Keratinocyte (primary cell): ENCODE measurements at places on chromosomes 11 and 22.
A peak's percentile ranks its signal among the peaks of the same experiment; 100 is the strongest.

DNA sequence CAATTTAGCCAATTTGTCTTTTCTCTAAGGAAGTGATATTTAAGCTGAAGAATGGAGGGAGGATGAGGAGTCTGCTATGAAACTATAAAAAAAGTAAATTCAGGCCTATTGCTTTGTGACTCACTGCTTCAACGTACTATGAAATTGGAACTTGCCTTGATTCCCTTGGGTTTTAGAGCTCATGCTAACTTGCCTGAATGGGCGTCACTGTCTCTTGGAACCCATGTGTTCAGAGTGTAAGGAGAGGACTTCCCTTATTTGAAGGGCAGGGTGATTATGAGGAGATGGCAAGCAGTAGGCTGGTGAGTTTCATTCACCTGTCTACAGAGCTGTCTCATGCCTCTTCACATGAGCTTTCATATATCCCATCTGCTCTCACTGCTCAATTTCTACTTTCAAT lies 28.7 kb upstream of the WT1 start:
- DNase-seq: no peak

- no peak for DNase-seq
Observed at GRCh38 chr11:34784318-34784841, 131.8 kb downstream of the APIP start.

GRCh38 chr11:129637473-129637872 lies 178.2 kb upstream of the TMEM45B start:
- DNase-seq: no peak

DNA sequence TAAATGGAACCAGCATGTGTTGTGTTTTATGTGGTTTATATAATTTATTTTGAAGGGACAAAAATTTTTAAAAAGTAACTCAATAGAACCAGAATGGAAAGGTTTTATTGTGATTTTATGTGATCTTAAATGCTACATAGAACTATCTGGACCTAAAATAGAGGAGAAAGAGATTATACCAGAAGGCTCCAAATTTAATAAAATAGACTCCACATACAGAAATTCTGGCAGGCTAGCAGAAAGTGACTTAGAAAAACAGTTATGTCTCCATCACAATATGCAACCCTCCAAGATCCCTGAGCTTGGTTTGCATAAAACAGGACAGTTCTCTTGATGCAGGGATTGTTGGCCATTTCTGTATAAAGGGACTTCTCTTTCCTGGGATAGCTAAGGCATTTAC lies 107.9 kb downstream of the BBOX1 start:
- DNase-seq: no peak

DNA sequence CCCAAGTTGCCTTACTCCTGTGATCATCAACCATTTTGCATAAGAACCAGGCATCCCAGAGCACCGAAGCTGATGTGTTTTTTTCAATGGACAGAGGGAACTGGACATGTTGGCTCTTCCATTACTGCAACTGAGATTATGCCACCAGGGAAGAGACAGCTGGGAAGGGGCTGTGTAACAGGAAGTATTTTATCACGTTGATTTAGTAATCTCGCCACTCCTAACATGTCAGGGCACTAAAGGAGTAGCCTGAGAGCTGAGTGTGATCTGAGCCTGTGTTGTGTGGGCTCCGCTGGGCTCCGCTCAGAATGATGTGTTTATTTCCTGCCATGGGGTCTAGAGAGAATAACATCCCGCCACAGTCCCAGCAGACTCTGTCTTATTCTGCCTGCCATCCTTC lies 165.4 kb downstream of the GRIK4 start:
- DNase-seq: no peak

GRCh38 chr11:113447621-113448315 lies 27.4 kb downstream of the DRD2 start:
- peak; percentile 65 for DNase-seq

- DNase-seq: peak; percentile 49
Observed at GRCh38 chr22:25153961-25154666, 45.5 kb upstream of the CRYBB3 start.

DNA sequence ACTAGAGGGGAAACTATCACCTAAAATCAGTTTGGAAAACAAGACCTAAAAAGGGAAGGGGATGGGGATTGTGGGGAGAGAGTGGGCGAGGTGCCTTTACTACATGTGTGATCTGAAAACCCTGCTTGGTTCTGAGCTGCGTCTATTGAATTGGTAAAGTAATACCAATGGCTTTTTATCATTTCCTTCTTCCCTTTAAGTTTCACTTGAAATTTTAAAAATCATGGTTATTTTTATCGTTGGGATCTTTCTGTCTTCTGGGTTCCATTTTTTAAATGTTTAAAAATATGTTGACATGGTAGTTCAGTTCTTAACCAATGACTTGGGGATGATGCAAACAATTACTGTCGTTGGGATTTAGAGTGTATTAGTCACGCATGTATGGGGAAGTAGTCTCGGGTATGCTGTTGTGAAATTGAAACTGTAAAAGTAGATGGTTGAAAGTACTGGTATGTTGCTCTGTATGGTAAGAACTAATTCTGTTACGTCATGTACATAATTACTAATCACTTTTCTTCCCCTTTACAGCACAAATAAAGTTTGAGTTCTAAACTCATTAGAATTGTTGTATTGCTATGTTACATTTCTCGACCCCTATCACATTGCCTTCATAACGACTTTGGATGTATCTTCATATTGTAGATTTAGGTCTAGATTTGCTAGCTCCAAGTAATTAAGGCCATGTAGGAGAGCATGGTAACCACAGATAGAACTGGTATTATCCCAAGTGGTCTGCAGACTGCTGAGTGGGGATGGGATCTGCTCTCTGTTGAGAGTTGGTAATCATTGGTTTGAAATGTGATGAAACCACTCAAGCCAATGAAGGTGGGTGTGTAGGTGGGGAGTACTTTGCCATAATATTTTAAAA lies 3.6 kb downstream of the NEAT1 start:
- DNase-seq: no peak

- no peak for DNase-seq
Observed at GRCh38 chr22:24413736-24414385, 13.5 kb upstream of the ADORA2A start.

- DNase-seq: peak; percentile 71
Observed at GRCh38 chr11:94675239-94675638, 92.9 kb upstream of the AMOTL1 start.

DNA sequence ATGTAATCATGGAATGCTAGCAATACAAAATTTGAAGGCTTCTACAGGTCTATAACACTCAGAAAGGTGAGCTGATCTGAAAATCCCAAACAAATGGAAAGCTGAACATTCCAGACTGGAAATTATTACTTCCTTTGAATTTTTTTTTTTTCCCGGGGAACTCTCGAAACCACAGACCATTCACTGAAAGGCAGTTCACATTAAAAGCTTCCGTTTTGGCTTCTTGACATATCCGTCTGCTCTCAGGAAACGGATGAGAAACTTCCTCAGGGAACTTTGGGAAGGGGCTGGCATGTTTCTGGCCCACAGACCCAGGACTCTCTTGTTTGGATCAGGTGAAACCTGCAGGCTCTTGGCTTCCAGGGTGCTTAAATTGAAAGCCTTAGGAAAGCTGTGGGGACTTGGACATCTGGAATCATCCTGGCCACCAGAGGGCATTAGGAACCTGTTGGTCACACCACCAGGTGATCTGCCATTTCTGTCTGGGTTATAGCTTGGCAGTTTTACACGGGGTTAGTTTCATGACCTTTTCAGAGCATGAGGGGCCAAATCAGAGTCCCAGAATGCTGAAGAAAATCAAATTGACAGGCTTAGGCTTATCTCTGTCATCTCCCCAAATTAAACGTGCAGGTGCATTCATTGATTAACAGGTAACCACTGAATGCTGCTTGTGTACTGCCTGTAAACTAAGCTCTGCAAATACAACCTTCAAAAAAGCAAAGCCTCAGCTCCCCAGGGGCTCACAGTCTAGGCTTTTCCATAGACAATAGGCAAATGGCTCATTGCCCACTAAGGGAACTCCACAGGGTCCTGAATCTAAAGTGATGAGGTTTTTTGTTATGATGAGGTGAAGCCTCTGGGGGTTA lies 22.7 kb upstream of the GRAMD1B start:
- DNase-seq: peak; percentile 7

GRCh38 chr11:63870351-63871140 lies 31.6 kb downstream of the MARK2 start:
- DNase-seq: no peak

DNA sequence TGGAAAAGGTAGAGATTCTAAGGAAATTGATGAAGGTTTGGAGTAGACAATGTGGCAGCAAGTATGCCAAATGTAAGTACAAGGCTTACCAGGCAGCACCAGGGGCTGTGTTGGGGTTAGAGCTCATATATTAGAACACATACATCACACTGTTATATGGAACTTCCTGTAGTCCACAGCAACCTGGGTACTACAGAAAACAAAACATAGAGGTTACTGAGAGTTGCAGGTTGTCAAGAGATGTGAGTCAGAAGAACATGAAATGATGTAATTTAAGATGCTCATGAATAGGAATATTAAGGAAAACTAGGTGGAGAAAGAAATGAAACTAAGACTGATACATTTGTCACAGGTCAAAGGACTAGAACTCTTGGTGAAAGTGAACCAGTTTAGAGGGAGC lies 22.0 kb downstream of the FAT3 start:
- DNase-seq: no peak

- DNase-seq: no peak
Observed at GRCh38 chr11:92045301-92045700, 179.3 kb upstream of the FAT3 start.

DNA sequence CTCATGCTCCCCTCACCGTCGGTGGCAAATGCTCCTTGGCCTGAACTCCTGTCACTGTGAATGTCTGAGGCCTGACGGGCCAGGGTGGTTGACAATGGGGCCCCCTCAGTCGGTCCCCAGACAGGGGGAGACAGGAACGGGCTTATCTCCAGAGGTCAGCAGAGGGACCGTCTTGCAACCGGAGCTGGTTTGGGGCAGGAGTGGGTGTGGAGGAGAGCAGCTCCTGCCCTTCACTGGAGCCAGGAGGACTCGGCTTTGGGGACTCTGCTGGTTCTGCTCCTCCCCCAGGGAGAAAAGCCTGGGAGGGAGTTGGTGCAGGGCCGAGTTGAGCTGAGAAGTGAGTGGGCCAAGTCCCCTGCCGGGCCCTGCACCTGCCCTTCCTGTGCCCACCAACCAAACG lies 354.4 kb downstream of the BRD1 start:
- DNase-seq: no peak

- DNase-seq: no peak
Observed at GRCh38 chr22:46011627-46012181, 34.7 kb upstream of the WNT7B start.

GRCh38 chr11:125250318-125251213 lies 86.0 kb downstream of the PKNOX2 start:
- no peak for DNase-seq

DNA sequence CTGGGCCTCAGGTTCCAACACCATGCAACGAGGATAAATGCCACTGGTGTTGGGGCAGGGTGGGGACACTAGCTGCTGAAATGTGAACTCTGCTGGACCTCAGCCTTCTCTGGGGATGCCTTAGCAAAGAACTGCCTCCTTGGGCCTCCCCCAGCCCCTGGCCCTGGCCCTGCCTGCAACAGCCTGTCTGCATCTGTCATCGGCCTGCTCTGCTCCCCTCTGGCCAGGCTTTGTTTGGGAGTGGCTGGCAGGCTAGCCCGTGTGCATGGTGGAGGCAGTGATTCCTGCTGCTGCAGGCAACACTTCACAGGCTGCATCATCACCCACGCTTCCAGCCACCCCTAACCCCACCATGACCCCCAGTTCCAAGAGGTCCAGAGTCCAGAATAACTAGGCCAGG lies 11.5 kb upstream of the MYOD1 start:
- no peak for DNase-seq

- peak; percentile 92 for DNase-seq
Observed at GRCh38 chr11:62599901-62600300, 1.8 kb downstream of the MTA2 start.

DNA sequence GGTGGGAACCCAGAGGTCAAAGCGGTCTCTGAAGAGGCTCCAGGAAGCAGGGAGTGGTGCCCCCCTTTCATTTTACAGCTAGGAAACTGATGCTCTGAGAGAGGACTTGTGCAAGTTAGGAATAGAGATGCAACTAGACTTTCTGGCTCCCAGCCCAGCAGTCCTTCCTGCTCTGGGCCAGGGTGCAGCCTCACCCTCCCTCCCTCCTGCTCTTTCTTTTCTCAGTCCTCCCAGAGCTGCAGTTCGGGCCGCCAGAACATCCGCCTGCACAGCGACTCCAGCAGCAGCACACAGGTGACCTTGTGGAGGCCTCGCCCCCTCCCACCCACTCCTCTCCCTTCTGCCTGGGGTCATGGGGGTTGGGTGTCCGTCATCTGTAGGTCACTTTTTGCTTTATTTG lies 51.5 kb downstream of the LHFPL7 start:
- no peak for DNase-seq

DNA sequence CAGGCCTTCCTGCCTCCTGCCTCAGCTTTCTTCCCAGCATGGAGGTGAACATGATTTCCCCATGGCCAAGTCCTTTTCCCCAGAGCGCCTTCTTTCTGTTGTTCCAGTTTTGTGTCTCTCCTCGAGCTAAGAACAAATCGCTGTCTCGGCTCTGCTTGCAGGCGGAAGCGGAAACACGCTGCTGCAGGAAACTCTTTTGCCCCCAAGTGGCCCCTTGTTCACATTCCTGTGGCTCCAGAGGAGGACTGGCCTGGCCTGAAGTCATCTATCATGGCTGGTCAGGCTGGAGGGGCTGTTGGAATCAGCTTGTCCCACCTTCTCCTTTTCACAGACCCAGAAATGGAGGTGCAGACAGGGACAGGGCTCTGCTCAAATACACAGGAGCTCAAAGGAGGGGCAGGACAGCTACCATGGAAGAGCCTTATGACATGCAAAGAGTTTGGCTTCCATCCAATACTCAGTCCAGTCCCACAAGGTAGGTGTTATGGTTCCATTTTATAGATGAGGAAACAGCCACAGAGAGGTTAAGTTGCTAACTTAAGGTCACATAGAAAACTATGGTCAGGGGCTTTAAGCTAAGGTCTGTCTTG lies 182.2 kb upstream of the SYT13 start:
- DNase-seq: no peak

DNA sequence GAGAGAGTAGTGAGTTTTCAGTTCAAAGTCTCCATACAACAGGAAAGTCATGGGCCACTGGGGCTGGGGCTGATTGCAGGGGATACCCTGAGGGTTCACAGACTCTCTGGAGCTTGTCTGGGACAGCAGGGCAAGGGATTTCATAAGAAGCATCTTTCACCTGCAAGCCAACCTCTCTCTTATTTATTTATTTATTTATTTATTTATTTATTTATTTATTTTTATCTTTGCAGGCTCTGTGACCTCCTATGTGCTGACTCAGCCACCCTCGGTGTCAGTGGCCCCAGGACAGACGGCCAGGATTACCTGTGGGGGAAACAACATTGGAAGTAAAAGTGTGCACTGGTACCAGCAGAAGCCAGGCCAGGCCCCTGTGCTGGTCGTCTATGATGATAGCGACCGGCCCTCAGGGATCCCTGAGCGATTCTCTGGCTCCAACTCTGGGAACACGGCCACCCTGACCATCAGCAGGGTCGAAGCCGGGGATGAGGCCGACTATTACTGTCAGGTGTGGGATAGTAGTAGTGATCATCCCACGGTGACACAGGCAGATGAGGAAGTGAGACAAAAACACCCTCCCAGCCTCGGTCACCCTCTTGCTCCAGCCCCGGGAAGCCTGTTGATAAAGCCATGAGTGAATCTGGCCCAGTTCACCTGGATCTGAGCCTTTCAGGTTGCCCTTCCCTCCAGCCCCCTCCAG lies 68.4 kb downstream of the GGTLC2 start:
- no peak for DNase-seq
